H1 (cell line): ENCODE measurements at places on chromosomes 6 and 20. TPM values are rescaled to one million over a fixed set of nuclear protein-coding genes. Genes with fewer than 3 reads are reported as not detected.

Gene PDE10A
- 1.1 TPM in 2 replicates for polyA plus RNA-seq

Gene CDH22
- polyA plus RNA-seq = 0.31 and 0.35 TPM in 2 replicates

Gene SUMO4
- polyA plus RNA-seq = 0.09 TPM in 1 of 2 replicates, not detected in the other

Gene RRAGD
- 3.2 and 7.2 TPM in 2 replicates for polyA plus RNA-seq

Gene ALDH5A1
- polyA plus RNA-seq = 1.3 and 1.5 TPM in 2 replicates

Gene PRDM13
- polyA plus RNA-seq = 0.05 and 0.06 TPM in 2 replicates

Gene ECT2L
- polyA plus RNA-seq = not detected in 2 replicates

Gene TSPO2
- not detected in 2 replicates for polyA plus RNA-seq
